ENCODE measurements at places on chromosomes 6 and 20.

DNA sequence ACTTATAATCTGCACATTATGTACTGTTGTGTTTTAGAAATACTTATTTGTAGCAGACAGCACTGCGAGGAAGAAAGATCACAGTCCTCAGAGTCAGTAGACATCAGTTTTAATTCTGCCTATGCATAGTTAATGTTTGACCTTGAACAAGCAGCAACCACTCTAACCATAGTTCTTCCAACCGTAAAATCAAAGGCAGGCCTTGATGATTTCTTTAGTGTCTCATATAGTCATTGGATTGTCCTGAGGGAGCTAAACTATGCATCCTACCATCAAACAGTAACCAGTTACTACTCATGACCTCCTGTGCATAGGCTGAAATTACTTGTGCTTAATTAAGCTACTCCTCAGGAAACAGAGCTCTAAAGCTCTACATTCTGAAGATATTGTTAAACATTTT, 294.8 kb upstream of the STXBP5 start:
- DNase-seq: no peak

DNA sequence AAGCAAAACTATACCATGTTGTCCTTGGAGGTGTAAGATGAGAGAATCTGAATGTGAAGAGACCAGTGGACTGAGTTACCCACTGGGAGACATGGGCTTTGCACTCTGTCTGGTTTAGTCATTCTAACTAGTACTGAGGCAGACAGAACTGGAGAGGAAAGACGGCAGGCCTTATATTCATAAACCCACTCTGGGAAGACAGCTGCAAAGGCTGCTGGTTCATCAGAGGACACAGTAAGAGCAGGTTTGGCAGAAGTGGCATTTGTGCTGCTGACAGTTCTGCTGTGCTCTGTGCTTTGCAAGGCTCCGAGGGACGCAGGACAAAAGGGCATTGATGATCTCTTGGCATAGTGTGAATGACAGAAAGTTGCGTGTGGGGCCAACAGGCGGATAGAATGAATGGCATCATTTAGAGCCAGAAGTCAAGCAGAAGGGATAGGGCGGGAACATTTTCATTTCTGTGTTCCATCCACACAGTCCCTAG, 142.3 kb upstream of the TENT5A start:
- DNase-seq: no peak

- DNase-seq: no peak
These were observed 1.5 kb downstream of the VNN1 start for GRCh38 chr6:132712366-132712765.

GRCh38 chr6:152775428-152775827, 24.8 kb downstream of the VIP start:
- DNase-seq: no peak

DNA sequence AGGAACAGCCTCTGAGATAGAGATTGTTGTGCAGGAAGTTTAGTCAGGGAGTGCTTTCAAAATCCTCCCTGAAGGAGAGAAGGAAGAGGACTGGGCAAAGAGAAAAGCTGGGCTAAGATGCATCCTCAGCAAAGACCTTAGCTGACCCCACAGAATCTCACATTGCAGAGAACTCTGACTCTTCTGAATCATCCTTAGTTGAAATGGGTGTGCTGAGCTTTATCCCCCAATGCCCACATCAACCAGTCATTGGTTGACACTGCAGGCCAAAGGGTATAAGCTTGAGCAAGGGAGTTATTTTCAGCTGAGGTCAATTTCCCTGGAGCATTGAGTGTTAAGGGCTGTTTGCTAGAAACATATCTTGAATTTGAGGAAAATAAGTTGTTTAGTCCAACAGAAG, 732.2 kb downstream of the CBLN4 start:
- DNase-seq: no peak

DNA sequence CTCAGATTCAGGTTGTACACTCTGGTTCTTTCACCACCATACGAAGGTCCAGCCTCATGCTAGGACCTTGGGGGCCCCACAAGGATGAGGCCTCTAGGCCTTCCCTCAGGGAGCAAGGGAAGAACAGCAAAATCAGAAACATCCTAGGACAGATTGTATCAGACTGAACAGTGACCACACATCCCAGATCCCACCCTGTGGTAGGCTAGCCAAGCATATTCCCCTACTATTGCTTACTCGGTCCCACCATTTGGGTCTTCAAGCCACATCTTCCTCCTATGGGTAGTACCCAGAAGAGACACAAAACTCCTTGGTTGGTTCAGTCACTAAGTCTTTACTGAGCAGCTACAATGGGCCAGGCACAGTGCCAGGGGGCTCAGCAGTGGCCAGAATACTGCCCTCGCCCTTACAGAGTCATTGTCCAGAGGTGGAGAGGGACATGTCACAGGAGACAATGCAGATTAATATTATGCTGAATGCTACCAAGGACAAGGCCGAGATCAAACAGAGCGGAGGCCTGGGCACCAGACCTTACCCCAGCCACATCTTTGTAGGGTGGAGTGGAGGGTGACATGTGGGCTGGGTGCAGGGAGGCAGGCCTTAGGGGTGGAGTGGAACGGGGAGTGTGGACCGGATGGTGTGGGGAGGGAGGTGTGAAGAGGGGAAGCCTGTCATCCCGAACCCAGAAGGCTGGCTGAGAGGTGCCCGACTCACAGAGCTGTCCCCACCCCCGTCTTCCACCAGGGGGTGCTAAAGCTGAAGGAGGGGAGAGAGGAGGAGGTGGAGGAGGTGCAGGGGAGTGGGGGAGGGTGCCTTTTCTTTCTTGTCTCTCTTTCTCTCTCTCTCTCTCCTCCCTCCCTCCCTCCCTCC, 6.8 kb upstream of the MAPK13 start:
- peak; percentile 89 for DNase-seq

DNA sequence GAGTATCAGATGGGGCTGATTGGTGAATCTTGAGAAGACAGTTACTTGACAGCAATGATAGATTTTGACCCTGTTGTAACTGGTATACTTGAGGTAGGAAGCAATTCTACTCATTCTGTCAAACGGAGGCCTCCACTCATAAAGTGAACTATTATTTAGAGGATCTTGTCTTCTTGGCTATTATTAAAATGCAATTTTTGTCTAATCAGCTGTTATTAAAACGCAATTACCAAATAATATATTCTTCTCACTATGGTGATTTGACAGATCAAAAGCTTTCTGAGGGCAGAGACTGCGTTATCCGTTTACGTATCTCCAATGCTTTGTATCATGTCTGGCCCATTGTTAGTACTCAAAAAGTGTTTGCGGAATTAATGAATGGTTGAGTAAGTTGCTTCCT, 120.7 kb downstream of the MACROD2 start:
- no peak for DNase-seq

DNA sequence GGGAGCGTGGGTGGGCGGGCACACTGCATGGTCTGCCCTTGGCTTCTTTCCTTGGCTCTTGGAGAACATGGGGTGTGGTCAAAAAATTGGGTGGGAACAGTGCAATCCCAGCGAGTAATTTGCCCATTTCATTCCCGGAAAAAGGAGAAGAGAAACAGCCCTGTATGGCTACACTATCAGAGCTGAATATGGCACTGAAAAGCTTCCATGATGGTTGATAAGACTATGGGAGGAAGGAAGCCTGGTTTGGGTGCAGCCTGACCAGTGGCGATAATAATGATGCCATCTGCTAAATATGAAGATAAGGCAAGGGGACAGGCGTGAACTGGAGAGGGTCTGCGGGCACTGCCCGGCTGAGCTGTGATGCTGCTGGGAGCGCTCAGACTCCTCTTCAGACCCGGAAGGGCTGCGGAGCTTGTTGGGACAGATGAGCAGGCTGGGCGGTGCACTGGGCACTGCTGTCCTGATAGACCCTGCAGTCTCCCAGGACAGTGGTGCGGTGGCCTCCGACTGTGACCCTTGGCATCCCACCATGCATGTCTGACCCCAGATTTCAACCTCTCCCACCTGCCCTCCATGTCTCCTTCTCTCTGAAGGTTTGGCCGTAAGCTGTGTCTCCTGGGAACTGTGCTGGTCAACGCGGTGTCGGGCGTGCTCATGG, 10.2 kb downstream of the SLC22A1 start:
- no peak for DNase-seq

DNA sequence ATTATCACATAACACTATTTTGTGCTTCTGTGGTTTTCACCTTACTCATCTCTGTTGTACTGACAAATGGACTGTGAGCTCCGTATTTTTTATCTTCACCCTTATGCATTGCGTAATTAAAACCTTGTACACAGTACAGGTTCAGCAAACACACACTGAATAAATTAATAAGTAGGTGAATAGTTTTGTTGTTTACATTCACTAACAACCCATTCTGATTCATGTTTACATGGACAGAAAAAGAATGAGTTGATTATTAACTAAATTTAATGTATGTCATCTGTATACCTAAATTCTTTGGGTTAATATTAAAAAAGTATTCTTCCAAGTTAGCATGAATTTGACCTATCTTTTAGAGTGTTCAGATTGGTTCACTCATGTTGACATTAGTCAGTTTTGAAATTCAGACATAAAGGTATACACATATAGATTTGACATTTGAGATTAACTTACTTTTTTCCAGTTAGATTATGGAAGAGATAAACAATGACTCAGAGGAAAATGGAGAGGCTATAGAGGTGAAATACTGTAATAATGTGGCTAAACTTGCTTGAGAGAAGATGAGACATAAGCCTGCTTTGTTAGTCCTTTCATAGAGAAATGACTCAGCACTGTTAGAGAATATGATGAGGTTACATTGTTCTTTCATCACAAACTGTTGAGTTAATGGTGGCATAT, 541.7 kb upstream of the FLRT3 start:
- no peak for DNase-seq

DNA sequence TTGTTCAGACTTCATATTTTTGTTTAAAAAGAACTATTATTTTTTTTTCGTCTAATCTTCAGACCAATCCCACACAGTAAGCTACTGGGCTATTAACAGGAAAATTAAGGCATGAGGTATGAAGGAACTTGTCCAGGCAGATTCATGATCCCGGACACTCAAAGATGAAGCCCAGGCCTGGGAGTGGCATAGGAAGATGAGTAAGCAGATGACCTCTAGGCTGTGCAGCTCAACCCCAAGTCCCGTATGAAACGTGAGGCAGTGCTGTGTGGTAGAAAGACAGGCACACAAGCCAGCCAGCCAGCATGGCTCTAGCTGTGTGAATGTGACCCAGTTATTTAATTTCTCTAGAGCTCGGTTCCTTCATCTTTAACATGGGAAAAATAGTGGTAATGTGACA, 231.9 kb downstream of the CLIC5 start:
- no peak for DNase-seq

GRCh38 chr6:5783584-5784089, 223.1 kb downstream of the NRN1 start:
- no peak for DNase-seq

DNA sequence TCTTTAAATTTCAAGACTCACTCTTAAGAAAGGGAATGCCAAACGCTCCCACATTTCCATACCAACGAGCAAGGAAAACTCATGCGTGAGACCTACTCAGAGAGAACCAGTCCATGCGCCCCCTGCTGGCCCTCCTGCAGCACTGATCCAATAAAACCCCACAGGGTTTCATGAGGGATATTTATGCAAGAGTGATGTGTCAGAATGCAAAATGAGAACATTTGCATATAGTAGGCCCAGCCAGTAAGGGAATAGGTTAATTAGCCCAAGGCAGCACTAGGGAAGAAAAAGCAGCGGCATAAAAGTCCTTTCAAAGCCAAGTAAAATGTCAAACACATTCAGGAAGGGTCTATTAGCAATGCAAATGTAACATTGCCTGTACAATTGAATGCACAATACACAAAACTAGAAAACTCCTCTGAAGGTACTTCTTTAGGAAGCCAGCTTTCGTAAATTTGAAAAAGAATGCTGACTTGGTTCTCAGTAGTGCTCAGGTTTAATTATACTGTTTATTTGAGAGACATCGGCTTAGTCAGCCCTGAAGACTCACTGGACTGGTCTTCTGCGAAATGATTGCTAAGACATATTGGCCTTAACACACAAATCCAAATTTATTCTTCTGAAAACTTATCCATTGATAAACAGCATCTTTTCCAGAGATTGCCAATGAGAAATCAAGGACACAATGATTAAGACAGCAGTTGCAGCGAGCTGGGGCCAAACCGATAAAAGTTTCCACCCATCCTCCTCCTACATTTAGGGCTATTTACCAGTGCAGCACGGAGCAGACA, 93.2 kb downstream of the GMPR start:
- peak; percentile 56 for DNase-seq

GRCh38 chr6:10882657-10883171, 873 bp upstream of the GCM2 start:
- no peak for DNase-seq

DNA sequence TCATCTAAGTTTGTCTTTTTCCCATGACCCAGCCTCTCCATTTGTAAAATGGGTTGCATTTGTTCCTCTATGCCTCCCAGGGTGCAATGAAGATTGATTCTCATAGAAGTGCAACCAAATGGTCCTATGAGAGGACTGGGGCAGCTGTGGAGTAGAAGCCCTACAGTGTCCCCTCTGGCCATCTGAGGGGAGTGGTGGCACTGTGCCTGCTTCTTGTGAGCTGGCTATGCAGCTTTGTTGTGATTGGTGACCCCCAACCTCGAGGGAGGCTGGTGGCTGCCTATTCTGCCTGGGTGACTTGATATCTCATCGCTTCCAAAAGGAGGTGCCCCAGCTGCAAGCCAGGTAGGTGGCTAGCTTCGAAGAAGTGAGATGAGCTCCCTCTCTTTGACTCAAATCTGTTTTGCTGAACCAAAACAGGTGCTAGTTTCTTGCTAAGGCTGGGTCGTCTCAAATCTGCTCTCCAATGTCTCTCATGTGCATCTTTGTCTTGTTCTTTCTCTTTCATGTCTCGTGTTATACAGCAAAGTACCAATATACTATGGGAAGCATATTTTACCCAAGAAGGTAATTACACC, 33.9 kb downstream of the TXLNB start:
- DNase-seq: no peak

DNA sequence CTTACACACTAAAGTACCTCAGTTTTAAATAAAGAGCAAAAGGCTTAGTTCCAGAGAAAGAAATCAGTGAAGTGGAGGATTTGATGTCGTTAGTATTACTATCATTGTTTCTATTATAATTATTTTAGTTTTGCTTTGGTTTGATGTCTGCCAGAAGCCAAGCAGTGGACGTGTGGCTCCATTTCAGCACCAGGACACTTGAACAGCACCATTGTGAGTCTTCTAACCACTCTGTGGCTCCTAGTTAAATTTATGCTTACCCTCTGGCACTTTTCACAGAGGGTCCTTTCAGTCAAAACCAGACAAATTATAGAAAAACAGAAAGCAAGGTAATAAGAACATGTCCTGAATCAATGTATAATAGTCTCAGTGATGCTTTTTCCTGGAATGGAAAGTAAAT, 3.4 kb downstream of the COL9A1 start:
- DNase-seq: no peak

DNA sequence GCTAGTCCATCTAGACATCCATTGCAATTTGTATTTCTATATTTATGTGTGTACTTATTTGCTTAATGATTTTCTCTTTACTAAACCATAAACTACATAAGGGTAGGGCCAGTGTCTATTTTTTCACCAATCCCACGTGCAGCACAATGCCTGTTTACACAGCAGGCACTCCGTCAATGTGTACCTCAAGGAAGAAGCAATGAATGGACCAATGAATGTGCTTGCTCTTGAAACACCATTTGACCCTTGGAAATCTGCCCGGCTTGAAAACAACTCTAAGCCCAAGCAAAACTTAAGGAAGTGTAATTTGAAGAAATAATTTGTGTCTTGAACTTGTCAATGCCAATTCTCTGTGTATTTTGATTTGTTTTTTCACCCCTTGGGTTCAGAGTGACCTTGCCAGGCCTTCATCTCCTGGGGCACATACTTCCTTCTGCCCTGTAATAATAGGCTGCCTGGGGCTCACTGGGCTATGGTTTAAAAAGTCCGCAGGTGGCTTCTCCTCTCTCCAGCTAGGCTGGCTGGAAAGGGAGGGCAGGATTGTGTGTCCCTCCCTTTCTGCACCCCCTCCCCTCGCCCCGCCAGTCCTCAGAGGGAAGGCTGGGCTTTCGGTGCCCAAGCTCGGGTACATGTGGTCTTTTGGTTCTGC, 140.8 kb upstream of the ARMC2 start:
- no peak for DNase-seq

All from central memory CD4-positive, alpha-beta T cell (primary cell).